Fibroblast of skin of back (primary cell): ENCODE measurements at places on chromosomes 4 and X.

GRCh38 chr4:1516881-1517480, 110.7 kb upstream of the NKX1-1 start:
- DNase-seq: no peak

- no peak for DNase-seq
Measured at GRCh38 chr4:141229408-141230101, 8.9 kb downstream of the ZNF330 start.

GRCh38 chrX:119067023-119067739, 5.6 kb upstream of the CT47C1 start:
- peak; percentile 48 for DNase-seq

- no peak for DNase-seq
Measured at GRCh38 chrX:128891554-128891953, 631.7 kb downstream of the SMARCA1 start.

- DNase-seq: no peak
Measured at GRCh38 chr4:98501383-98501782, 157.0 kb downstream of the TSPAN5 start.

DNA sequence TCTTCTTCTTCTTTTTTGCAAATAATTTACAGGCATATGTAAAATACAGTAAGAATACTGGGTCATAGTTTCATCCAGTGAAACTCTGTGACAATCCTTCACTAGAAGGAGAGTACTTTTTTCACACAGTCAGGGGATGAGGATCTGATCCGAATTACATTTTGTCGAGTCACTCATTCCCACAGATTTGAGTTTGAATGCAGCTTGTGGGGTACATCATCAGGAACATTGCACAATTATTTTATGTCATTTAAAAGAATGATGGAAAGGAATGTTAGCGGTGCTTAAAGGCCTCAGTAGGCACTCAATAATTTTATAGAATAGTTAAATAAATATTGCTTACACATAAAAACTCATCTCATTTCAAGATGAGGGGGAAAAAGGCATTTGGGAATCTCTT, 88.6 kb downstream of the CHRNA9 start:
- DNase-seq: peak; percentile 15
